ENCODE measurements at places on chromosomes 2 and 18.

GRCh38 chr18:62584241-62585120 is 61.7 kb downstream of the ZCCHC2 start:
- peak; percentile 79 for DNase-seq

- no peak for DNase-seq
Measured at GRCh38 chr2:30230497-30231211, 680 bp upstream of the LBH start.

DNA sequence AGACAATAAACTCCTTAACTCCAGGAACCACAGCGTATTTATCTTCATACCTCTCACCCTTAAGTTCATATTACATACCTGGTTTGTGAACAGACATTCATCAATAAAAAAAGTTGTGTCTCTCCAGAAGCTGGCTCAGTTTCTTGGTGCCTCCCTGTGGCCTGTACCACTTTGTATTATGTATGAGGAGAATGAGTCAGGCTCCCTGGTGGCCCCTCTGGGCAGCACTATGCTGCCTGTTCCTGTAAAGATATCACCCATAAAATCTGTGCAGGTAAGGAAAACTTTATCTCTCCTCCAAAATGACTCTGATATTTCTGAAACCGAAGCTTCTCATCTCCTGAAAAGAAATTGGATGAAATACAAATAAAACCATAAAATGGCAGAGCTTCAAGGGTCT is 198.4 kb upstream of the NT5C1B start:
- no peak for DNase-seq

GRCh38 chr2:65232636-65233035 is 5.0 kb downstream of the ACTR2 start:
- DNase-seq, result no peak

DNA sequence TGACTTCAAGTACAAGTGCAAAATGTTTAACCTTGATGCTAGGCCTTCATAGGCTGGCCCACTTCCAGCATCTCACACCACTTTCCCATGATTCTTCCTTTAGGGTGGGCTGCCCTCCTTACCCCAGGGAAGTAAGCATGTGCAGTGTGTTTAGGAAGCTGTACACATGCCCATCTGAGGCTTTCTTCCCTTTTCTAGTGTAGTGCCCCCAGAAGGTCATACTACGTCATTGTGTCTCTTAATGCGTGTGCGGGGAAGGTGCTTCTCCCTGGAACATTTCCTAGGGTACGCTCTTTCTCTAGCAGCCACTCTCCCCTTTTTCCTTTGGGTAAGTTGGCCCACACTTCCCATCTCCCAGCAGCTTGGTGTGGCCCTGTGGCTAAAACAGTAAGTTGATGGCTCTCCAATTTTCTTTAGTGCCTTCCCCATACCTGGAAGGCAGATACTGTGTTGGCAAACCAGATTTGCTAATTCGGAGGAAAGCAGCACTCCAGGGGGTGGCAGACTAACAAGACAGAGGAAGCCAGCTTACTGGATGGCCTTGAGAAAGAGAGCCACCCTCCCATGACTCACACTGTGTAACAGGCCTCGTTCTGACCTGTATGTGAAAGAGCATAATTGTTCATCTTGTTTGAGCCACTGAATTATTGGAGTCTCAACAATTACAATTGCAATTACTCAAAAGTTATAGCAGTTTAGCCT is 1.1 kb upstream of the SULT6B1 start:
- DNase-seq, result peak; percentile 22

DNA sequence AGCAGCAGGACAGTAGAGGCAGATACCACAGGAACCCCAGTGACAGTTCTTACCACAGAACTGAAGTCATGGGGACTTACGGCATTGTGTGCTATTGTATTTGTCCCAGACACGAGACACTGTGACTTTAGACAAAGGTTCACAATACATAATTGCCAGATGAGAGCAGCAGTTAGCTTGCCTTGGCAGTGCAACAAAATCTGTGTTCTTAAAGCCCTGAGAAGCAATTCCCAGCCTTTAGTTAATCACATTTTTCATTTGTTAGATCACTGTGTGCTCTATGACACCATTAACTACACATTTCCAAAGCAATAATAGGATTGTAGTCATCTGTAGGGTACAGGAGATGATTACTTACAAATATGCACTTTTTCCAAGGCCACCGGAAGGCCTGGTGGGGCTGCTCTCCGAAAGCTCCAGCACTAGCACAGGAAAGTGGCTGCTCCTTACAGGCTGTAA is 97.5 kb upstream of the LDLRAD4 start:
- no peak for DNase-seq

DNA sequence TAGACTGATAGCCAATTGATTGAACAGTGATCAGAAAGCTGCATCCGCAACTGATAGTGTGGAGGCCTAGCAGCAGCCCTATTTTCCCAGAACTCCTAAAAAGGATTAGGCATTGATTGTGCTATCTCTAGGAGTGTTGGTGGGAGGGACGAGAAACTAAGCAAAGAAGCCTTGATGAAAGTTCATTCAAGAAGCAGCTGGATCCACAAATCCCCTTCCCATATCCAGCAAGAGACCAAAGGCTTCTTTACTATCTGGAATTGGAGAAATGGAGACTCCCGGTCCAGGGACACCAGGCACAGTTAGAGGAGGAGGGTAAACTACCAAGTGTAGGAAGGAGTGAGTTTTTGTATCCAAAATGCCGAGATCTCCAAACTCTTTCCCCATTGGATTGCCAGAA is 151.5 kb downstream of the ALK start:
- DNase-seq, result no peak

GRCh38 chr2:167136879-167137596 is 248.8 kb downstream of the XIRP2 start:
- DNase-seq, result no peak

GRCh38 chr2:25651066-25651465 is 22.3 kb downstream of the DTNB start:
- DNase-seq, result no peak

DNA sequence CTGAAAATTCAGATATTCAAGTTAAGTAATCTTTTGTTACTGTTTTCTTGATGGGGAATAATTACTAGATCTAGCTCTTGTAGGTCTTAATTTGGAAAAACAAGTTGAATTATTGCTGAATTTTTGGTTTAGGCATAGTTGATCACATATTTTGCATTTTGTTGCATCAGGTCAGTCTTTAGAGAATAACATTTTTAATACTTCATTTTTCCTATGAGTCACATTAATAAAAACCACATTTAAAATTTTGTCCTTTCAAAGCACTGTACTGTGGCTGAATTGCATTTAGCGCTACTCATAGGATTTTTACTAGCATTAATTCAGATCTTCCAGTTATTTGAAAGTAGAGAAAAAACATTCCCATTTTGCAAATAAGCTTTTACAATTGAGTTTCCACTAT is 23.2 kb downstream of the MAP4K4 start:
- DNase-seq, result no peak

- DNase-seq, result no peak
Measured at GRCh38 chr2:101985793-101986164, 6.0 kb upstream of the IL1R2 start.

DNA sequence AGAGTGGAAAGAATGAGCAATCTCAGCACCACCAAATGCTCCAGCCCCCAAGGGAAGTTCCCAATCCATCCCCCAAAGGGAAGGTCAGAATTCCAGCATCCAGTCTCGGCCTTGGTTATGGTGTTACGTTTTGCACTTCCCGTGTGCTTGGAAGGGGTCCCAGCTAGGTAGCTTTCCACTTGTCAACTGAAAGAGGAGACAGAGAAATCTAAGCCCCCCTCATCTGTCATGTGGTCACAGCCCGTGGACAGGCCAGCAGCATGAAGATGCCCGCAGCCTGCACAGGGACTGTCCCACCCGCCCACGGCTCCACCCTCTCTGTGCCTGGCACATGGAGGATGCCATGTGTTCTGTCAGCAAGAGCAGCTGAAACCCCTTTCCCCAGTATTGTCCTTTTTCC is 32.1 kb downstream of the RHOB start:
- DNase-seq, result no peak

DNA sequence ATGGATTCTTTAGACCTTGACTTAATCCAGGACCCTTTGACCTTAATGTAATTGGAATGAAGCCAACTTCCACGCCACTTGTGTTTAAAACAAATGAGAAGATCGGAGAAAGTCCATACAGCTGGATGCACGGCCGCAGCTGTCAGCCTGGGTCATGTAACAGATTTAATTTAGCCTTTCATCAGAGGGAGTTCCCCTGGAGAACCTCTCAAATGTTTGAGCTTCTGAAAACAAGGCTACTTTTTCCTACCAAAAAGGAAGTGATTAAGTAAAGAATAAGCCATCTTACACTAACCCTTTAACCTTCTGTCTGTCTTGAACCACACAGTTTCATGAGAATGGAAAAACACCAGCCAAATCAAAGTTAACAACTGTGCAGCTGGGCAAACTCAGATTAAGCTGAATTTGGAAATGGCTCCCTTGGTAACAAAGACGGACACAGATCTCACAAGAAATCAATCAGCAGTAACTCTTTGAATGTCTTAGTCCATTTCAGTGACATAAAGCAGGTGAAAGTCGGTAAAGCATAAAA is 103.6 kb downstream of the DOCK10 start:
- no peak for DNase-seq

DNA sequence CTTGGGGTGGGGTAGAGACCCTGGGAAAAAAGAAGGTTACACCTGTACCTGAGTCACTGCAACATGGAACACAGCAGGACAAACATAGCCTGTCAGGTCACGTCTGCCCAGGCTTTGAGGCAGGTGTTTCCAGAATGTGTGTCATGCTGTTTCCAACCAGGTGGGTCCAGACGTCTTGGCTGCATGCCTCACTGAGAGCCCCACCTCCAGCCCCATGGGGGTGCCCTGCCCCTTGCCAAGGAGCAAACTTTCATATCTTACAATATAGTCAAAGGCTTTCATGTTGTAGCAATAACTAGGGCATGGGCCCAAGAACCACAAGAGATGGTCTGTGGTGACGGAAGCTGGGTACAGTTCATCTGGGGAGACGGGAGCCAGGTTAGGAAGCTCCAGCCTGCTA is 499.7 kb downstream of the BCL11A start:
- DNase-seq, result no peak

GRCh38 chr2:181847702-181848101 is 43.8 kb upstream of the ITPRID2 start:
- no peak for DNase-seq

DNA sequence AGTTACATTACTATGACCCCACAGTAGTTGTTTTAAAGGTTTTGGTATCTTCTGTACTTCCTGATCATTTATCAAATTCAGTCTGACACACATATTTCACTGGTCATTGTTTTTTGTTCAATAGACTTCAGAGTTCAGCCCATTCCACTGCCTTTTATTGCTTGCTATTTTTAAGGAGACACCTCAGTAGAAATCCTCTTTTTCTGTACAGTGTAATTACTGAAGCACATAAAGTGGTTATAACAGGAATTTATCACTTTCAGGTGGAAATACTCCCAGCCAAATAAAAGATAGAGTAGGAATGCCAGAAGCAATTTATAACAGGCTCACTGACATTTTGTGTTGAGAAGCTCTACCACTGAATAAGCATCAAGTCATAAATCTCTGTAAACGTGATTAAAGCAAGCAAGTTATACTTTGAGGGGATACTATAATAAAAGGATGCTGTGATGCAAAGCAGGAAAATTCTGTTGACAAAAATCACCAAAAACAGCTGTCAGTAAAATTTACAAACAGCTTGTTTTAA is 6.6 kb upstream of the BARD1 start:
- no peak for DNase-seq

GRCh38 chr2:146776596-146776995 is 1068.2 kb upstream of the ACVR2A start:
- no peak for DNase-seq

DNA sequence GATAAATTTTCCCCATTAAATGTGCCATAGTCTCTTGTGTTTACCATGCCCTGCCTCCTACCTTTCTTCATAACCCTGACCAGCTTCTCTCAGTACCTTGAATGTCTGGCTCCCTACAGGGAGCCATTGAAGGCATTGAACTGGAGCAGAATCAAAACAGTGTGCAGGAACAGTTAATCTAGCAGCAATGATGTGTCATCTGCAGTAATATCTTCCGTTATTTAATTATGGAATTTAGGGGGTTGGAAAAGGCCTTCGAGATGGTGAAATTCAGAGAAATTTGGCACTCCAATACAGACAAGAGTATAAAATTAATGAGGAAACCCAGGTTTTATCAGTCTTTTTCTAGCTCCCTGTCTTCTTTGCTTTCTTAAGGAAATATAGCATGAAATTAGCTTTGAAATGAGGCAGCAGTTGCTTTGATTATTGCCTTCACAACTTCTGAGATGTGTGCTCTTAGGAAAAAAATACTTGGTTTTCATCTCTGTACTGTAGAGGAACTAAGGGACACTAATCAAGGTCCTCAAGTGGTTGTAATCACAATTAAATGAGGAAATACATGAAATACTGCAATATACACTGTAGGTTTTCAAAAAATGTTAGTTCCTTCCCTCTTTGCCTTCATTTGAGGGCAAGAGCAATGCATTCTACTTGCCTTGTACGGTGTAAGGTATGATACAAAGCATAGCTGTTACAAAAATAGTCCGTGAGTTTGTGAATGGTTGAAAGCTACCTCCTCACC is 369.1 kb downstream of the SETBP1 start:
- DNase-seq, result no peak

- no peak for DNase-seq
Measured at GRCh38 chr18:9422816-9423519, 52.3 kb upstream of the RALBP1 start.

DNA sequence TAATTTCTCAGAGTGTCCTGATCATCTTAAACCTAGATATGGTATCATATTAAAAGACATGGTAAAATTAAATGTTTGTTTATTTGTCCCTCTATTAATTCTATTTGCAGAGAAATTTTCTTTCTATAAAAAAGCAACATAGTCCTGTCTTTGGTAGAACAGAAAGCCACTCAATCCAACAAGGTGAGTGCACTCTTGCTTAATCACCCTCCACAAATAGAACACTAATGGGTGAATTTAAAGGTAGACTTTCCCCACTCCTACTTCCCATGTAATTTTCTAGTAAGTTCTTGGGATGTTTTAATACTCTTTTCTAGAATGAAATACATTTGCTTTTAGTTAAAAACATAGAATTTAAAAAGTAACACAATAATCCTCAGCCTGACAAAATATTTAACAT is 97.7 kb downstream of the PIGN start:
- DNase-seq, result no peak

- no peak for DNase-seq
Measured at GRCh38 chr2:68157002-68157401, 686 bp upstream of the PNO1 start.

- DNase-seq, result no peak
Measured at GRCh38 chr2:196277002-196277401, 105.6 kb upstream of the STK17B start.

- DNase-seq, result no peak
Measured at GRCh38 chr18:11553098-11553940, 56.1 kb upstream of the SLC35G4 start.

GRCh38 chr2:696463-696862 is 19.3 kb upstream of the TMEM18 start:
- peak; percentile 54 for DNase-seq

- no peak for DNase-seq
Measured at GRCh38 chr18:1751249-1751648, 820.1 kb downstream of the METTL4 start.

DNA sequence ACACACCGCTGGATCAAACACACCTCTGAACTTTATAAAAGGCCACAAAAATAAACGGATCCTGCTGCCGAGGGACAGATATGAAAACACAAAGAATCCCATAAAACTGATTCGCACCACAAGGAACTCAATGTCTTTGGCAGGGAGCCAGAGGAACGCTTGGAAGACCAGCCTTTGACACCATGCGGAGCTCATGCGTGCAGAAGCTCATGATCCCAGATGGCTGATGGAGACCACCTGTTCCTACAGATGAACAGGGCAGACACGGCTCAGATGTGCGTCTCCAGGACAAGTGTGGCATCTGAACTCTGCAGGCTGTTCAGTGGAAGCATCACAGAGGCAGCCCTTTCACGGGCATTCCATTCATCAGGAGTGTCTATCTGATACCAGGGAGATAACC is 24.9 kb downstream of the COPS9 start:
- no peak for DNase-seq

- no peak for DNase-seq
Measured at GRCh38 chr18:61127714-61128467, 205.3 kb upstream of the CDH20 start.

Data from CD4-positive, alpha-beta T cell treated with Interferon gamma for 1 hour (primary cell).